ENCODE measurements at places on chromosomes 12 and 14.

DNA sequence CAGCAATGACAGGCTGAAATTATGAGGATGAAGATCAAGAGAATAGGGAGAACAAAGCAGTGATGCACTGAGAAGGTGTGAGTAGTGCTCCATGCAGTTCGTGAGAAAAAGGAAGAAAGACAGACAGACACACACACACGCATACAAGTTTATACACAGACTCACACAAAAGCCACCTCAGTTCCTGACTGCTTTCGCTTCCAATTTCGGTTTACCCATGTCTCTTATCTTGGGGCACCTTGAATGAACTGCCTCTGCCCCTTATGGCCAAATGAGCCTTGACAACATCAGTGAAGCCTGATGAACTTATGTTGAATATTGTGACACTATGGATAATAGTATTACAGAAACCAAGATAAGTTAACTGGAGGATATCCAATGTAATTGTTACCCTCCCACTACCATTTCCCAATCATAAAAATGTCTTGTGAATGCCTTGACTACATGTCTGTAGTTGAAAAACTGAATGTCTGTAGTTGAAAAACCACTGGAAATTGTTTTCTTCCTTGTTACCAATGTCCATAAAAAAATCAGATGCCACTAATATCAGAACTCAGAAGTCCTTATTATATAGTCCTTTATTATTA is 380.4 kb upstream of the DDHD1 start:
- no peak for DNase-seq

- no peak for DNase-seq
Measured at GRCh38 chr14:69487226-69487625, 2.7 kb downstream of the PLEKHD1 start.

DNA sequence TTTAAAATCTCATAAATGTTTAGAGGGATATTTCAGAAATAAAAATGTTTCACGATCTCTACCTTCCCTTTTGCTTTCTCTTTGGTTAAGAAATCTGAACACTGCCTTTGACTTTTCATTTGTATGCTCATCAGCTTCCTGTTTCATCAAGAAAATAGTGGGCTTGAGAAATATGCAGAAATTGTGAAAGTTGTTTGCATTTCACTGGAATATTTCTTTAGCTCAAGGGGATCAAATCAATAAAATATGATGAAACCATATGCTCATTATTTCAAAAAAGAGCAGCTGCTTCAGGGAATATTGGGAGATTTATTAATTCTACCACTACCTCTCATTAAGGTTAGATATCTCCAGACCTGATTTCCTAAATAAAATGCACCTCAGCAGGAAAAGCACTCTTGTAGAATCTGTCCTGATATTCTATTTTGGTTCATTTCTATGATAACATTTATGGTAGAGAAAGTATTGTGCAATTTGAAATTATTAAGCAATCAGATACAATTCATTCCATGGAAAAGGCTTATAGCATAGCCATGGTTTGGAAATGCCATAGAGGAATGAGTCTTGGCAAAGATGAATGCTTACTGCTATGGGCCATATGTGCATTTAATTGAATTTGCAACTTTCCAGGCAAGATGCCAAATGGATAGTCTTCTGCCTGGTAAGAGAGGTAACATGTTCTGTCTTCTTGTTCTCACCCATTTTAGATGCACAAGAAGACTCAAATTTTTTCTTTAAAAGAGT is 212.6 kb upstream of the SLC16A7 start:
- DNase-seq = no peak

DNA sequence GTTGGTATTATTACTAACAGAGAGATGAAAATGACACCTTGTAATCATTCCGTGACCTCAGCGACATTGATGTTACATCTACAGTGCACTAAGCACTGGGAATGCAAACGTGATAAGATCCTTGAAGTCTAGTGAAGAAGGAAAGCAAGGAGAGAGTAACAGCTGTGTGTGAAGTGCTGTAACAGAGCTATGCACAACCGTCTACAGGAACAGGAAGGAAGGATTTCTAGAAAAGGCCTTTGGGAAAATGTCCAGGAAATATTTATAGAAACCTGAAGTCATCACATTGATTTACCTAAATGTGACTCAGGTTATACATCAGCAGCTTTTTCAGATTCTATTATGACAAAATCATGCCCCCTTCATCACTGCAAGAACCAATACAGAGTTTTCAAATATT is 304.2 kb upstream of the AMIGO2 start:
- no peak for DNase-seq

DNA sequence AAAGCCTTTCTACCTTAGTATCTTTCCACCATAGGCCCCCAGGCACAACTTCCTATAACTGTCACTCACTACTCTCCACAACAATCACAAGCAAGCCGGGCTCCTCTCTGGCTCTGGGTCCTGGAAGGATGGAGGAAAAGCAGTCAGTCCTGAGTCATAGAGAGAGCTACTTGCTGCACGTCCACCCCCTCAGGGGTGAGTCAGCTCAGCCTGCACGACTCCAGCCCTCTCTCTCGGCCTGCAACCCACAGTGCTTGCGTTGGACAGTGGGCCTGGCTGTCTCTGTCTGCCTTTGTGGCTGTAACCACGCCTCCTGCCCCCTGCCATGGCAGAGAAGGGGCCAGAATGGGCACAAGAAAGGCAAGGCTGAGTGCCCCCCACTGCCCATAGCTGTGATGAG is 154.1 kb upstream of the FKBP4 start:
- no peak for DNase-seq

DNA sequence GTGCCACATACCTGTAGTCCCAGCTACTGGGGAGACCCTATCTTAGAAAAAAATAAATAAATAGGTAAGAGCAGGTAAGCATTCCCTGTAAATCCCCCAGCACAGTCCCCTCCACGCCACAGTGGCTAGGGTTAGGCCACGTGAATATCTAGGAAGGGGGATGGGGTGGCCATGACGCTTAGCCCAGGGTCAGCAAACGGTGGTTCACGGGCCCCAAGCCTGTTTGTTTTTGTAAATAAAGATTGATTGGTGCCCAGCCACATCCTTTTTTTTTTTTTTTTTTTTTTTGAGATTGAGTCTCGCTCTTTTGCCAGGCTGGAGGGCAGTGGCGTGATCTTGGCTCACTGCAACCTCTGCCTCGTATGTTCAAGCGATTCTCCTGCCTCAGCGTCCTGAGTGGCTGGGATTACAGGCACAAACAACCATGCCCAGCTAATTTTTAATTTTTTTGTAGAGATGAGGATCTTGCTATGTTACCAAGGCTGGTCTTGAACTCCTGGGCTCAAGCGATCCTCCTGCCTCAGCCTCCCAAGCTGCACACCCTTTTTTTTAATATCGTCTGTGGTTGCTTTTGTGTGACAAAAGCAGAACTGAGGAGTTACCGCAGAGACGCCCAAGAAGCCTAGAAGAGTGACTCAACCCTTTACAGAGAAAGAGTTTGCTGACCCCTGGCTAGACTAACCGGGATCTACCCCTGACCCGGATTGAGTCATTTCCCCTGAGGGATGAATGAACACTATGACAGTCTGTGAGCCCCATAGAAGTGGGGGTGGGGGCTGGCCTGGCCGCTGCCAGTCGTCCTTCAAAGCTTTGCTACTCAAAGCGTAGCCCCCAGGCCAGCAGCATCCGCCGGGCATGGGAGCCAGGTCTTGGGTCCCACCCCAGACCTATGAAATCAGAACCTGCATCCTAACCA is 113.7 kb upstream of the NCOR2 start:
- no peak for DNase-seq

- no peak for DNase-seq
Measured at GRCh38 chr14:91866061-91866460, 1.3 kb downstream of the TC2N start.

All from stimulated activated CD4-positive, alpha-beta T cell treated with anti-CD3 and anti-CD28 coated beads, TNF-alpha, amount 100 ng/mL, for 4 hours (primary cell).